ENCODE measurements at places on chromosomes 12 and 14.

DNA sequence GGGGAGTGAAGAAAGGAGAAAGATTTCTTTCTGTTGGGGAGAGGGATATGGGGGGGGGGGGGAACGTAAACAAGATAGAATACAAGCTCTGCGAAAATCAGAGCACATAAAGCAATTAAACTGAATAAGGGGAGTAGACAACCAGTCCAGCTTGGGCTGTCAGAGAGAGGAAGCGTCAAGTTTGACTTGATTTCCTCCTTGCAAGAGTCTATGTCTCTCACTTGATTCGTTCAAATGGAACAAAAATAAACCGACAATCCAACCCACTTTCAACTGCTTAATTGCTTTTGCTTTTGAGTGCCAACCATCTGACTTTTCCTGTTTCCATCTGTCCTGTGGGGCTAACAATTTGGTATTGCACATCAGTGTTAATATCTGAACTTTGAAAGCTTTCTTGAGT is 942 bp downstream of the SYT1 start:
- no peak for DNase-seq

DNA sequence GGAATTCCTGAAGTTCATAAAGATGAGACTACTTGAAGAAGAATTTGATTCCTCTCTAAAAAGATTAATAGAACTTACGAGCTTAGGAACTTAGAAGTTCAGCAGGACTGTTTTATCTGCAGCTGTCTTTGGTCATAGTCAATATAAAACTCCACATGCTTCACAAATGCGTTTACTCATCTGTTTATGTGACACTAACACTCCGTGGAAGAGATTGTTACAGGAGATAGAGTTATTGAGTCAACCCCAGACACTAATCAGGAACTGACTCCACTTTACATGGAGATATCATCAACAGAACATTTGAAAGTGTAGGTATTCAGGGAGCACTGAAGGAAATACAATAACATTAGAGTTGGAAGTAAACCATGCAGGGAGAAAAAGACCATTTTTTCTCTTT is 92.8 kb downstream of the LRFN5 start:
- no peak for DNase-seq

DNA sequence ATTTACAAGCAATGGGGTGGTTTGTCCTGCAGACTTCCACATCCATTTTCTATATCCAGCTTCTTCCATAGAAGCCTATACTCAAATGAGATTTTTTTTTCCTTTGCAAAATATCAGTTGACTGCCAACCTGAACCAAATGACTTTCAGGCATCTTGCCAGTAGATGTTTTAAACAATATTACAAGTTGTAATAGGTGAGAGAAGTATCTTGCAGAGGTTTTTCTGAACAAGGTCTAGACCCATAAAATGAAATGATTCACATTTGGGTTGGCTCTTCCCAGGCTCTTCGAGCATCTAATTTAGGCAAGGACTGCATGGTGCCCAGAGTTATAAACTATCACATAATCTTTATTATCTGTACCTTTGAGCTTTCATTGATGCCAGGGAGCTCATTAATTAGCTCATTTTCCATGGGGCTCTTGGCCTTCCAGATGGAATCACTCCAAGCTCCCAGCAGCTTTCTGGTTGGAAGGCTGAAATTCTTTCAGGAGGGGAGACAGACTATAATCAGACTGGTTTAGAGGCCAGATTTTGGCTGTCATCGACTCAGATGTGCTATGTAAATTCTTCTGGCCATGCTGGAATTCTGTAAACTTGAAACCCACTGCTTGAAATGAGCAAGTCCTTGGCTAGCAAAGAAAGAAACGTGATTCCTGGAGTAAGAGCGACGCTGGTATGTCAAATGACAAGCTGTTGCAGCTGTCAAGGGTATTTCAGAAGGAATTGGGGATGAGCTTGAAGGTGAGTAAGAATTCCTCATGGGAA is 32.2 kb upstream of the DICER1 start:
- DNase-seq = no peak

DNA sequence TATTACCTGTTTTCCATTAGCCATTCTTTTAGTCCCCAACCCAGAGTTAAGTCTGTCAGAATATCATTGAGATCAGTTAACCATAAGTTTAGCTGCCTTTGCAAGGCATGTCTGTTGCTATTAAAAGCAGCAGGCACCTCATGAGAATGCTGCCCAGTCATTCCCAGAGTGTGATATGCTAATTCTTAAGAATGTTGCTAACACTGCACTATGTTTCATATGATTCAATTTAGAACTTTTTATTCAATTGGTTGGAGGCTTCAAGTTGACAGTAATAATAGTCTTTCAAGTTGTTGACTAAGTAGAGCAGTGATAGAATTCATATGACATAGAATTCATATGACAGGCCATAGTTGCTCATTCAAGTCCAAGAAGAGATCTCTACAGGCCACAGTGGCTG is 292.3 kb downstream of the FUT8 start:
- no peak for DNase-seq

- no peak for DNase-seq
These were observed 12.4 kb upstream of the PCNX1 start for GRCh38 chr14:70894868-70895267.

DNA sequence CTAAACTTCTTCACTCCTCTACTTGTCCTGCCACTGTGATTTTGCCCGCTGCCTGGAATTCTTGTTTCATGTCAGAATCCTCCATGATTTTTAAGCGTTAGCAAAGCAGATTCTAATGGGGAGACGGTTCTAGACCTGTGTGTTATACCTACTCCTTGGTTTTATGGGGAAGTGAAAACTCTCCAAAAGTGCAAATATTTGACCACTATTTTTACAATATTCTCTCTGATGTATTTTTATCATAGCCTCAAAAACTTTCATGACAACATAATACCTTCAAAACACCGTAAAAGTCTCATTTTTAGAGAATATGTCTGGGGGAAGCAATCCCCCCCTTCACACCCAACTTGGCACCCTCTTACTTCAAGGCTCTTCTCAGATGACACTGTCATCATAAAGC is 12.9 kb upstream of the KRAS start:
- DNase-seq = no peak

DNA sequence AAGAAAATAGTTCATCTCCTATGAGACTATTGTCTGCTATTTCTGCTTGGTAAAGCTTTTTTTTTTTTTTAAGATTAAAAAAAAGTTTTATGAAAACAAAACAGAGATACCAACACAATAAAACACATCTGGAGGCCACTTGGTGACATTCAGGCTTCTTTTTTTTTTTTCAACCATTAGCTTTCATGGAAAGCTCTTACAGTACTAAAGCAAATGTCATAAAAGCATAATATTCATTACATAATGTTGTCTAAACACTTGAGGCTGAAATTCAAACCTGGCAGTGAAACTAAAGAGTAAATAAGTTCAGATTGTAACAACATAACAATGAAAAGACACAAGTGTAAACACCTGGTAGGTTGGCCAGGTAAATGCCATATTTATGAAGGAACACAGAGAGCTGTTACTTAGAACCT is 14.7 kb downstream of the PRICKLE1 start:
- no peak for DNase-seq

- no peak for DNase-seq
These were observed 87.7 kb downstream of the TMEM30B start for GRCh38 chr14:61193476-61193875.

- no peak for DNase-seq
These were observed 377.8 kb downstream of the KCNH5 start for GRCh38 chr14:62667421-62667914.

- no peak for DNase-seq
These were observed 530.0 kb upstream of the NOVA1 start for GRCh38 chr14:27127838-27128237.

- no peak for DNase-seq
These were observed 121.6 kb downstream of the SLC16A7 start for GRCh38 chr12:59717436-59717835.

DNA sequence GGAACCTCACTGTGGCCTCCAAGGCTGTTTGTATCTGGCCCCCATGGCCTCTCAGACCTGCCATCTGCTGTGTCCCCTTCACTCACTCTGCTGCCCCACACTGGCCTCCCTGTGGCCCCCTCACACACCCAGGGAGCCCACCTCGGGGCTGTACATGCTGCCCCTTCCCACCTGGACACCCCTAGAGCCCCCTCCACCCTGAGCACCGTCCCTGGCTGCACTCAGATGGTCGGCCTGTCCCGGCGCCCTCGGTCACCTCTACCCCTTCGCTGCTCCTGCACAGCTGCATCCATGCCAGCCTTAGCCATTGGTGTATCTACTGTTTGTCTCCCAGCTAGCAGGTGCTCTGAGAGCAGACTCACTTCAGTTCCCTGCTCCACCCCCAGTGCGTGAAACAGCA is 144.4 kb downstream of the RIMBP2 start:
- no peak for DNase-seq

All from activated effector memory CD4-positive, alpha-beta T cell treated with Interleukin-2 at 50 U/mL for 16 hours (primary cell).